Tibial nerve (tissue), 4 donors: ENCODE measurements at places on chromosomes 13 and 19.

DNA sequence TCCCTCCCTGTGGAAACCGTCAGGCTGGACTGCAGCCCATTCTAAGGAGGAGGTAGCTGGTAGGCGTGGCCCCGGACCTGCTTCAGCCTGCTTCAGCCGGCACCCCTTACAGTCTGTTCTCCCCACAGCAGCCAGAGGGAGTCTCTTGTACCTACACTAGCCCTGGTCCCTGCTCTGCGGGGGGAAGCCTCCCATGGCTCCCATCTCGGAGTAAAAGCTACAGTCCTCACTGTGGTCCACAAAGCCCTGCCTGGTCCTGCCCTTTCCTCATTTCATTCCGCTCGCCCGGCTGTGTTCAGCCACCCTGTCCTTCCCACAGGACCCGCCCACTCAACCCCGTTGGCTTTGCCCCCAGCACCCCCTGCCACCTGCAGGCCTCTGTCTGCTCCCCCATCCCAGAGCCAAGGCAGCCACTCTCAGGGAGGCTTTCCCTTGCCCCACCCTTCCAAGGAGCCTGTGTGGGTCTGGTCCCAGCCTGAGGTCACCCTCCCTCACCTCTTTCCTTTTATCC, 1.3 kb downstream of the PGLYRP1 start:
- no peaks in the 10 kb centered on the region for H3K36me3 ChIP-seq
- H3K27ac ChIP-seq: no peak overlapping the region
- H3K27me3 ChIP-seq: peaks cover 46% of the 10 kb centered on the region
- H3K4me1 ChIP-seq: peaks cover 3% of the 10 kb centered on the region
- DNase-seq: no peak

DNA sequence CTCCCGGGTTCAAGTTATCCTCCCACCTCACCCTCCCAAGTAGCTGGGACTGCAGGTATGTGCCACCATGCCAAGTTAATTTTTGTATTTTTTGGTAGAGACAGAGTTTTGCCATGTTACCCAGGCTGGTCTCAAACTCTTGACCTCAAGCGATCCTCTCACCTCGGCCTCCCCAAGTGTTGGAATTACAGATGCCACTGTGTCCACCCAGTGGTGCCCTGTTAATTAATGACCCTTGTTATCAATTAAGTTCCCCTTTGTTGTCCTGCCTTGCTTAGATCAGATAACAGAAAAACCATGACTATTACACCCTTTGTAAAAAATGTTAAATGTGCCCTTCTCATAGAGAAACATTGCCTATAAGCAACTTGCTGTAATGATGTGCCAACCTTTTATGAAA, 34.4 kb upstream of the IGFL1 start:
- H3K27ac ChIP-seq: no peak overlapping the region
- no peak overlapping the region for H3K4me3 ChIP-seq
- no peaks in the 10 kb centered on the region for H3K4me1 ChIP-seq
- no peaks in the 10 kb centered on the region for H3K27me3 ChIP-seq

GRCh38 chr19:44254496-44254895, 5.2 kb upstream of the ZNF233 start:
- H3K27ac ChIP-seq: no peak overlapping the region
- no peak overlapping the region for H3K4me3 ChIP-seq
- H3K27me3 ChIP-seq: no peaks in the 10 kb centered on the region
- no peaks in the 10 kb centered on the region for H3K36me3 ChIP-seq
- no peak for DNase-seq

GRCh38 chr13:21147827-21148226, 28.5 kb downstream of the SKA3 start:
- no peak for DNase-seq
- H3K4me1 ChIP-seq: peaks cover 3% of the 10 kb centered on the region
- H3K27ac ChIP-seq: no peak overlapping the region
- H3K4me3 ChIP-seq: no peak overlapping the region
- H3K36me3 ChIP-seq: peaks cover 46% of the 10 kb centered on the region
- no peaks in the 10 kb centered on the region for H3K27me3 ChIP-seq

DNA sequence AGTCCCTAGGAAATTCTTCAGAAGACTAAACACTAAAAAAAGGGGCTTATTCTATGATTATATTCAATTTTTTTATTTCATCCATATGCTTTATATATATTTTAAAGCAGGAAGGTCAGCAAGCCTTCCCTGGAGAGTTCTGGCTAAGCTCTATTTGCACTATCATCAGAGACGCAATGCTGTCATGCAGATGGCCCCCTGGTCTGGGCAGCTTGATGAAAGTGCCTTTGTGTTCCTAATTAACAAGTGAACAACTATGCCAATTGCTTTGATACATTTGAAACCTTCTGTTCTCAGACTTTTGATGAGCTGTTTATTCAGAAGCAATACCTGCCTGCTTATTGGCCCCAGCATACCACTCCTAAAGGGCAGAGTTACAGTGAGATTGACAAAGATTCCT, 1344.6 kb downstream of the OLFM4 start:
- no peaks in the 10 kb centered on the region for H3K27me3 ChIP-seq
- H3K4me3 ChIP-seq: no peak overlapping the region
- no peak for DNase-seq
- H3K27ac ChIP-seq: no peak overlapping the region

DNA sequence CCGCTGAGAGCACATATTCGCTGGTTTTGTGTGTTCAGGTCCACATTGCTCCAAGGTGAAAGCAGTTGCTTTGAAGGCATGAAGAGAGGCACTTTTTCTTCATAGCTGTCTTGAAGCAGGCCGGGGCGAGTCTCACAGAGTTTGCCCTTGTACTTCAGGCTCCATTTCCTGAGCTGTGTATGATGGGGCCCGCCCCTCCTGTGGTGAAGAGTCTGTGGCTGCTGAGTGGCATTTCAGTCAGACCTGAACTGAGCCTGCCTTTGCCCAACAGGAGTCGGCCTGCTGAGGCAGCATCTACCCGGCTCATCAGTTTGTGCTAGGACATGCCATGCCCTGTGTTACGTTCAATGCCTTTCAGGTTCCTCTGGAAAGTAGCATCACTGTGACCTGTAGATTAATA, 44.4 kb upstream of the C1QTNF9 start:
- no peak for DNase-seq
- peak overlapping the region; percentile 57 for H3K27ac ChIP-seq
- H3K4me1 ChIP-seq: peaks cover 9% of the 10 kb centered on the region
- no peaks in the 10 kb centered on the region for H3K27me3 ChIP-seq
